ENCODE measurements at places on chromosomes 6 and 20.

DNA sequence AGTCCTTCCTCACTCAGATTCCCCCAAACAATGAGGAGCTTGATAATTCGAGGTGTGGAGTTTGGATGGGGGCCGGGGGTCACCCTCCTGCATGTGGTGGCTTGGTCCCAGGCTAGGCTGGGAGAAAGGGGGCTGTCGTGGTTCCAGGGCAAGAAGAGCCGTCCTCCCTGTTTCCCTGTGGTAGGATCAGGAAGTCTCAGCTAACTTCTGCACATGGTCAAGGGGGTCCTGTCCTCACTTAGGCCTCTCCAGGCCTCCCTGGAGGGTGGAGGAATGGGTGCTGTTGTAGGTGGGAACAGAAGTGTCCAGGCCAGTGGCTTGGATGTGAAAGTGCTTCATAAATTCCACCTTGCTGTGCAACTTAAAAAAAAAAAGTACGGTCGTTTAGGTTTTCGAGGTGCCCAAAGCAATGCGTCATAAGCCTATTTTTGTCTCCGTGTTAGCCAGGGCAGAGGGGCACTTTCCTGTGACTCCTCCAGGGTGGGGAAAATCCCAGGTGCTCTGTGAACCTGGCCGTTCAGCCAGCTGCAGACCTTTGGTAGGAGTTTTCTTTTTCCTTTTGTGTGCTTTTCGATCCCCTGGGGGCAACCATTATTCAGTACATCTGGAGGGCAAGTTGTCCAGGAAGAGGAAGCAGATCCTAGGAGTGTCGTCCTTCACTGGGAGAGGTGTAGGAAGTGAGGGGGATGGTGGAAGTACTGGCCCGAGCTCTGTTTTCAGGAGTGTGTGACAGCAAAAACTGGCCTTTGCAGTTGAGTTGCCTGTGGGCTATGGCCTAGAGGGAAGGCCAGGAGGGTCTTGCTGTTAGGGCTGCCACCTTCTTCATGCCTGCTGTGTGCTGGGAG lies 9.6 kb downstream of the IGF2R start:
- no peak for DNase-seq

- DNase-seq, result no peak
Measured at GRCh38 chr20:14633507-14633906, 296.1 kb upstream of the FLRT3 start.

GRCh38 chr6:24340998-24341938 lies 16.6 kb downstream of the DCDC2 start:
- DNase-seq, result no peak

- DNase-seq, result peak; percentile 34
Measured at GRCh38 chr6:105748737-105749161, 337.4 kb upstream of the PRDM1 start.

GRCh38 chr6:53377289-53377688 lies 28.5 kb upstream of the ELOVL5 start:
- DNase-seq, result no peak

DNA sequence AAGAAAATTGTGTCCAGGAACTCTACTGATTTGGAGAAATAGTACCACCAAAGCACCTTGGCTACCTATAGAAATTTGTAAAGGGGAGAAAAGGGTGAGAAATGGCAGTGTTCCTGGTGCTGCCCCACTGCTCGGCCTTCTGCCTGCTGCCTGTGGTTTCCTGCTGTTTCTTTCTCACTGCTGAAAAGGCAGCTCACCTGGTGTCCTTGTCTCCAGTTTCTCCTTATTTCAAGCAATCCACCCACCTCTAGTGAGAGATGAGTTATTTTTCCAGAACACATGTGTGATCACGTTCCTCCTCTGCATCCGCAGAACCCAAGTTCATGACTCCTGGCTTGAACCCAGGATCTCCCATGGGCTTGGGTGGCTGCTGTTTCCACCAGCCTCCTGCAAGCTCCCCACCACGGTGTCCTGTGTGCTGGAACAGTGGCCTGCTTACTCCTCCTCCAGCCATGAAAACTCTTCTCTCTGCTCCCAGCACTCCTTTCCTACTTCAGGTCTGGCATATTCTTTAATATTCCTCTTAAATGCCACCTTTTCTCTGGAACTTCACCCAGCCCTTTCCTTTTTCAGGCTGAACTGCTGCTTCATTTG lies 48.9 kb downstream of the ELOVL2 start:
- no peak for DNase-seq

- DNase-seq, result no peak
Measured at GRCh38 chr6:39153766-39154397, 38.9 kb upstream of the SAYSD1 start.

GRCh38 chr6:39898625-39899024 lies 35.6 kb downstream of the MOCS1 start:
- DNase-seq, result no peak

DNA sequence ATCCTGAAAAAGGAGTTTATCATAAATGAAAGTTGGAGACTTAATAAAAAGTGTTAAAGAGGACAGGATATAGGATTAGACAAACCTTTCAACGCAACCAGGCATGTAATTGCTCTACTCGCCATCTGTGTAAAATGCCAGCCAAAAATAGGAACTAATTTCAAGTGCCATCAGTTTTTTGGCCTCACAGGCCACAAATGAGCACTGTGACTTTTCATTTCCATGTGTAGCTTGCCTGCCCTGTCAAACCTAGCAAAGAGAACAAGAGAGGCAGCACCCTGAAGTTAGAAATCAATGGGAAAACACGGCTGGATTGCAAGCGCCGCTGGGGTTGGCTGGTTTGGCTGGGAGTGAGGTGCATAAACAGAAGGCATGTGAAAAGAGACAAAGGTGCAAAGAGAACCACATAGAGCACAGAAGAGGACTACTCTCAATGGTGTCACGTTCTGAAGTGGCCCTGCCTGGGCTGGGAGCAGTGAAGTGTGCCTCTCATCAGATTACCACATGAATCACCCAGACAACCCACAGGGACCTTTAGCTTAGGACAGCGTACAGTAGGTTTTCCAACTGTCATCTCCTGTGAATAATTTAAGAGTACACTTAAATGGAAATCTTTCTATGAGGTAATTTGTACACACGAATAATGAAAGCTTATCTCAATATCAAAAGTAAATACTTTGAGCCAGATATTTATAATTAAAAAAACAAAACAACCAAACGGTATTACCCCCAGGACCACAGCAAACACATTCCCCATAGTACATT lies 78.0 kb upstream of the NHSL1 start:
- DNase-seq, result no peak

DNA sequence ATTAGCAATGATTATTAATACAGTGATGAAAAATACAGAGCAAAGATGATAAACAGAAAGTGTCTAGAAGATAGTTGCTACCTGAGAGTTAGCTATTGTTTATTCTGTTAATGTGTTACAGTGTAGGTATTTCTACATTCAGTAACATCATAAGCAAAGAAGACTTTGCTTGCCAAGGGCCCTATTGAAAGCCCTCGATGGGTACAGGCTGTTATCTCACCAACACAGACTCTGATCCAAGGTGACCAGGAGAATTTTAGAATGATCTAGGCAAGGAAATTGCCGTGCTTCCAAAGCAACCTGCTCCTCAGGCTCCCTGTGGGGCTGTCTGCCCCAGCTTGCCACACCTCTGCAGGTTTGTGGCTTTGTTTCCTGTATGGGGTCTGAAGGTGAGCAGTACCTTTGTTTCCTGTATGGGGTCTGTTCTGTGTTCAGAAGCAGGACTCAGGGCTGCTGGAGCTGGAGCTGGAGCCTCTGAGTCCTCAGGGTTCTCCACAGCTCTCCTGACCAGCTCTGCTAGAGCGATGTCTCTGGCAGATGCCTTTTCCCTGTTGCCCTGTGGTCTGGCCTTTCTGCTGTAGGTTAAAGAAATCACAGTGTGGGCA lies 32.5 kb downstream of the PHACTR3 start:
- DNase-seq, result no peak

GRCh38 chr20:33900521-33901131 lies 89.5 kb downstream of the CHMP4B start:
- no peak for DNase-seq

GRCh38 chr20:10992731-10993130 lies 318.9 kb upstream of the JAG1 start:
- DNase-seq, result peak; percentile 68

DNA sequence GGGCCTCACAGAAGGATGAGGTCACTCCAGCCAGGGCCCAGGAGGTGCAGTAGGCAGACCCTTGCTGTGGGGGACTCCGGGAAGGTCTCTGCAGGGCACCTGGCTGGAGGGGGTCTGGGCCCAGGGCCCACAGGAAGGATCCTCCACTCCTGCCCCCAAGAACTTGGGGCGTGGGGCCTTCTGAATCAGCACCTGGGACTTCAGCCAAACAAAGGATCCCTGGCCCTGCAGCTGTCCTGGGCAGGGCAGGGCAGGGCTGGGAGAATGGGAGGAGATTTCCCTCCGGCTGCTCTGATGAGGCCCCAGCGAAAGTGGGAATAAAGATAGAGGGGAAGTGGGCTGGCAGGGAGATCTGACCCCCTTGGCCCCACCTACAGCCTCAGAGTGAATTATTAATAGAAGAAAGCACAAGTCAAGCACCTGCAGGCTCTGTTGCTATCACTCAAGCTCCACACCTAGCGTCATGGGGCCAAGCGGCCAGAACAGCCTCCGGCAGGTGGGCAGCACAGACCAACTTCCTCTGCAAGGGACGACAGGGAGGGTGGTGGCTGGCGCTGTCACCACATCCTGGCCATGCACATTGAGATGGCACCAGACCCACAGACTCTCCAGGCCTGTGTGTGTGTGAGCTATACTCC lies 61.6 kb upstream of the MRPS10 start:
- DNase-seq, result no peak

DNA sequence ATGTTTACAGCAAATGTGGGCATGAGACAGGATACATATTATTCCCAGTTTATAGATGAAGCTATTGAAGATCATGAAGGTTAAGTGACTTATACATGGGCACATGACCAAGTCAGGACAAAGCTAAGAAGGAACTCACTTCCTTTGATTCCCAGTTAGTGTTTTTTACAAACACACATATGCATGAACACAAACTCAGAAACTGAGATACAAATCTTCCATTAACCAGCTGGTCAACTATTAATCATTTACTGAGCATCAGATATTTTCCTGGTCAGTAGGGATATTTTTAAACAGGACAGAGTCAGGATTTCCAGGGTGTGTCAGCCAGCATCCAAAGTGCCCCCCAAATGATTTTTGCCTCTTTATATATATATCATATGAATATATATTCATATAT lies 222.2 kb downstream of the OGFRL1 start:
- DNase-seq, result no peak

- no peak for DNase-seq
Measured at GRCh38 chr20:7657569-7657968, 282.7 kb downstream of the HAO1 start.

- no peak for DNase-seq
Measured at GRCh38 chr6:30700340-30700739, 9.6 kb upstream of the NRM start.

DNA sequence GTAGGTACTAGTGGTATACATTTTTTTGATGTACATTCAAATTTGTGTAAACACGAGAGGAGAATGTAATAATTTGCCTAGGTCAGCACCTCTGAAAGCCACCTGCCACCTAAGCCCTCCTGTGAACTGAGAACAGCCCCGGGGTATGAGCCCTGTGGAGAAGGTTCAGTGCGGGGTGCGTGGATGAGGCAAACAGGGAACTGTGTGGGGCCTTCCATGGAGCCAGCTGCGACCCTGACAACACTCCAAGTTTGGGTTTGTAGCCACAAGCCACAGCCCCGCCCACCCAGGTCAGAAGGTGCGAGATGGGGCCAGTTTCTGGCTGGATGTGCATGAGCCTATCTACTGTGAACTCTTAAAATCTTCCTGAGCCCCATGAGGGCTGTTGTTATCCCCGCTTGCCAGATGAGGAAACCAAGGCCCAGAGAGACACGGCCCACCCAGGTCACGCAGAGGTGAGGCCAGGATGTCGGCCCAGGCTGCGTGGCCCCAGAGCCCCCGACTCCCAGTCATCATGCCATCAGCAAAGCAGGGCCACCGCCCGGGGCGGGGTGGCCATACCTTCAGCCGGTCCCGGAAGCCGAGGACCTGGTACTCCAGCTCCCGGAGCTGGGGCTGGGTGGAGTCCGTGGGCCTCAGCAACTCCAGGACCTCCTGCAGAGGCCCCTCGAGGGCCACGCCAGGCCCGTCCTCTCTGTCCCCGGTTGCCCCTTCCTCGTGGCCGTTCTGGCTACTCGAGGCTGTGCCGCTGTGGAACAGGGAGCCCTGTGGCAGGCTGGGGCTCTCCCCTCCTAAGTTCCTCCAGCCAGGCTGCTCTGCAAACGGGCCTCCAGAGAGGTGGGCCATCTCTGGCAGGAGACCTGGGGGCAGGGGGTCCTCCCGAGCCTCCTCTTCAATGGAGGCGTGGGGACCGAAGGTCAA lies 89.6 kb downstream of the RIPOR3 start:
- no peak for DNase-seq

DNA sequence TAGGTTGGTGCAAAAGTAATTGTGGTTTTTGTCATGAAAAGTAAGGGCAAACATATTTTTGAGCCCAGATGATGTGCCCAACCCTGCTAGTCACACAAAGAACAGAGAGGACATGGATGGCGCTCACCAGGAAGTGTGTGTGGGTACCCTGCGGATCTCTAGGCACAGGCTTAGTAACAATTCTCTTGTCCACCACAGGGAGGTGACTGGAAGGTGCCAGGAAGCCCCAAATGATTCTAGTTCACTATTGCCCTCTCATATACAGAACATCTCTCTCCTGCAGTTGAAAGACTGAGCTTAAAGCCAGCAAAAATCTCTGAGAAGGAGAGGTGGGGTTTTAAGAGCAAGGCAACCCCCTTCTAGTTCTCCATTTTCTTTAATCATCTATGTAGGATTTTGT lies 272.1 kb upstream of the TAB2 start:
- no peak for DNase-seq

DNA sequence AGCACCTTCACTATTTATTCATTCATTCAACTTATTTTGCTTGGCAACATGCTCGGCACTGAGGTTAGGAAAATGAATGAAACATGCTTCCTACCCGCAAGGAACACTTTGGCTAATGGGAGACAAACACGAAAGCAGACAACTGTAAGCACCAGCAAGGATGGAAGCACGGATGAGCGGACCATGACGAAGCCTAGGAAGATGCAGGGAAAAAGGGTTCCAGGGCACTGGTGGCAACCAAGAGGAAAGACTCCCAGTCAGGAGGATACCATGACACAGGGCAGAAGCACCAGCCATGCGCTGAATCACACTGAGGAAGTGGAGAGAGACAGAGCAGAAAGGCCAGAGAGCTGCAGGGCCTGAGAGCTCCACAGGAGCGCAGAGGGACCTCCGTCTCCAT lies 9.8 kb downstream of the PDE10A start:
- no peak for DNase-seq

- DNase-seq, result peak; percentile 59
Measured at GRCh38 chr6:111775145-111775922, 97.9 kb downstream of the FYN start.

DNA sequence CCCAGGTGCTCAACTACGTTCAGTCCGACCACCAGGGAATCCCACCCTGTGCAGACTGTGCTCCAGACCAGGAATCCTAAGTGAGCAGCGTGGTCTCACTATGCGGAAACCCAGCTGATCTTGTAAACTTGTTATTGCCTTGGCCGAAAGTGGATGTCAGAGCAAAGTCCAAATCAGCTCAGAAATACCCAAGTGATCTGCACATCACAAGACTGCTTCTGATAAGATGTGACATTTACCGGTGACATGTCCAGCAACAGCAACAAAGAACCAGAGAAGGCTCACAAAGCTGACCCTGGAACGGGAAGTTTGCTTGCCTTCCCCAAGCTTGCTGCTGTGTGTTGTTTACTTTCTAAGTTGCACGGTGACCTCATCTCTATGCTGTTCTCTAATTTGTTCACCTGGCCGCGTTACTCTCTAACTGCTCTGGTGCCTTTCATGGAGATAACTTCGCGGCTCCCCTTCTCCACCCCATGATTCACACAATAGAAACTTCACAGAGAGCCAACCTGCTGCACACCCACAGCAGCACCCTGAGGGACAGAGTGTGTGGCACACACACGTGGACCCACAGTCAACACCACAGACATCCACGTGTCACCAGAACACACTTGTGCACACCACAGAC lies 1.7 kb downstream of the BNIP5 start:
- no peak for DNase-seq

Data from fibroblast of gingiva (primary cell).